ENCODE measurements at places on chromosomes 2 and 18.

DNA sequence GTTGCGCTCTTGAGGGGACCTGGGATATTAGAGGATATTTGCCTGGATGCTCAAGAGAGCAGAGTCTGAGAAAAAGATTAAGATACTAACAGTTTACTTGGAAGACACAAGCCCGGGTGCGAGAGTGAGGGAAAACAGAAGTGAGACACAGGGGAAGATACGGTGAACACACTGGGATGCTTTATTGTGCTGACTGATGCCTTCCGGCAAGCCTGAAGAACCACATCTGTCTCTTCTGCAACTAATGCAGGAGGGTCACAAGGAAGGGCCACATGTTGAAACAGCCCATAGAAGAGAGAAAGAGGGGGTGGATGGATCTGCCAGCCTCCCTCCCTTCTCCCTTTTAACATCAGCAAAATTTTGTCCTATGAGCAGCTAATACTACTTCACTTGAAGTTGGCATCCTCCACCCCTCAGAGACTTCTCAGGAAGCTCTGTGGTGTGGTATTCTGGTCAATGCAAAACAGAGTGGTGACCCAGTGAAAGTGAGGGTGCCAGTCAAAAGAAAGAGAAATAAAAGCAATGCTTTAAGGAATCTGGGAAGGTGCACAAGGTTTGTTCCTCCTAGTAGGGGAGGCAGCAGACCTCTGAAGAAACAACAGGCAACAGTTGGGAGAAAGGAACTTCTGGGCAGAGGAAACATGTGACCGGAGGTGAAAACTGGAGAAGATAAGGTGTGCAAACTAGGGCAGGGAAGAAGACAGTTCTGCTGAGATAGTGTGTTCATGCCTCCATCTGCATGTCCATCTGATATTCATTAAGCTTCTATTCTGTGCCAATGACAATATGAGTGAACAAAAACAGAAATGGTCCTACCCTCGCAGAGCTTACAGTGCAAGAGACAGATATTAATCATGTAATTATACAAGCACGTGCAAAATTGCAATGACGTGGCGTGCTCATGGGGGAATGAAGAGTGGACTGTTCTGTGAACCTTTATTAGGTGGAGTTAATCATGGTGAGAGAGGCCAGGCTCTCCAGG lies 107.1 kb downstream of the LYPD6B start:
- no peak for DNase-seq

GRCh38 chr18:50218432-50219197 lies 23.7 kb upstream of the MYO5B start:
- no peak for DNase-seq

- no peak for DNase-seq
Observed at GRCh38 chr18:54604211-54604610, 13.2 kb downstream of the DYNAP start.

GRCh38 chr2:122469147-122469546 lies 713.7 kb downstream of the TSN start:
- DNase-seq = no peak

GRCh38 chr2:229153267-229153666 lies 117.8 kb downstream of the PID1 start:
- DNase-seq = no peak

DNA sequence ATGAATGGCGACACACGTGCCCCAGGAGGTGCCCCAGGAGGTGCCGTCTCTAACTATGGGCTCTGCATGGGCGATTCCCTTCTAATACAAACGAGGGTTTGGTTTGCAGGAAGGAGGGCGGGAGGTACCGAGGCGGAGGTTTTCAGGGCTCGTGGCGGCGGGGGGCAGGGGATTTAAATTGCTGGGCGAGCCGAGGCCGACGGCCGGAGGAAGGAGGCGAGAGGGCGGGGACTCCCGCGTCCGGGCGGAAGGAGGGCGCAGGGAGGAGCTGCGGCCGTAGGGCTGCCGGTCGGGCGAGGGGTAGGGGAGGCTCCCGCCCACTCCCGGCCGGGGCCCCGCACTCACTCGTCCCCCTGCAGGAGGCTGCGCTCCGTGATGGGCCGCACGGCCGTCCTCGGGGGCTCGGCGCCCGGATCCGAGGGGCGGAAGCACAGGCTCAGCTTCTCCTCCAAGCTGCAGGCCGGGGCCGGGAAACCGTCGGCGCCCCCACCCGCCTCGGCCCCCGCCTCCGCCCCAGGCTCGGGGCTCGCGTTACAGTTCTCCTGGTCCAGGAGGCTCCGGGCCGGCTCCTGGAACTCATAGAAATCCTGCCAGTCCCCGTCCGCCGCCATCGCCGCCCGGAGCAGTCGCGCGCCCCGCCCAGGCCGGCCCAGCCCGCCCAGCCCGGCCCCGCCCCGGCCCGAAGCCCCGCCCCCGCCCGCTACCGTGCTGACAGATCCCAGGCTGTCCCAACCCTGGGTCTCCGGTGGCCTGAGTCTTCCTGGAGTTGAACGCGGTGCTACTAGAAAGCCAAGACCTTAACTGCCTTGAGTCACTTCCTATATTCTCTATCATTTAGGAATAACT lies at the start of gene FEZ2:
TSS of gene FEZ2 (minus strand) at position 637 of the 846 bp plus-strand sequence. CDS start at position 611, 26 bp downstream.
- peak; percentile 52 for DNase-seq

DNA sequence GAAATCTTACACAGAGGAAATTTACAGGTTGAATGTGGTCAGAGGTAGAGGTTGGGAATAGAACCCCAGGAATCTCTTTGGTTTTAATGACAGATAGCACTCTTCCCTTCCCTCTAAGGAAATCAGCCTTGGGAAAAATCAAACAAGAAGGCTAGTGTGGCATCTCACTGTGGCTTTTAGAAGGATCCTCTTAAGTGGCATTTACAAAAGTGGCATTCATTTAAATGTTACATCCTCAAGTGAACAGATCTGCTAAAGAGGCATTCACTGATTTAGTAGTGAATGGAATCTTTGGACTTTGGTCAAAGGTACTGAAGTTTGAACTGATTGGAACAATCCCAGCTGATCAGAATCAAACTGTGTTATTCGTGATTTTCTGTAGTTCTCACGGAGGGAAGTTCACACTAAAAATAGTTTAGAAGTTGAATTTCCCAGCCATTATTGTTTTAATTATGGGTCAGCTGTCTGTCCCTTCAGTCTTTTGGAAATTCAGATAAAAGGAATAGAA lies 136.5 kb upstream of the FN1 start:
- DNase-seq = peak; percentile 17
